ENCODE measurements at places on chromosomes 11 and 22.

DNA sequence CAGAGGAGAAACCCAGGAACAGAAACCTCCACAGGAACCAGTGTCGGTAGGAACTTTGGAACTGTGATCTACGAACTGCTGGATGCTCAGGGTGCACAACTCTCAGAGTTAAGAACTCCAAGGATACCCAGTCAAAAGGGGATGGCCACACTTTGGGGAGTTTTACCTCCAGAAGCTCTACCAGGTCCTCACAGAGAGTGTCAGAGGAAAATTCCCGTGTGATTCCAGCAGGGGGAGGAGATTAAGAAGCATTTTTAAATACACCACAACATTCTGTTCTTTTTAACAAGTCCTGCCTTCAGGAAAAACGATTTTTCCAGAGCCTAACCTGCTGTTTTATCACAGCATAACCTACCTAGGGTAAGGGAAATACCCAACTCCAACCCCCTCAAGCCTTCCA, 104.0 kb downstream of the SOX6 start:
- peak; percentile 16 for DNase-seq

GRCh38 chr22:50276143-50276542, 6.0 kb upstream of the MAPK11 start:
- DNase-seq: no peak

DNA sequence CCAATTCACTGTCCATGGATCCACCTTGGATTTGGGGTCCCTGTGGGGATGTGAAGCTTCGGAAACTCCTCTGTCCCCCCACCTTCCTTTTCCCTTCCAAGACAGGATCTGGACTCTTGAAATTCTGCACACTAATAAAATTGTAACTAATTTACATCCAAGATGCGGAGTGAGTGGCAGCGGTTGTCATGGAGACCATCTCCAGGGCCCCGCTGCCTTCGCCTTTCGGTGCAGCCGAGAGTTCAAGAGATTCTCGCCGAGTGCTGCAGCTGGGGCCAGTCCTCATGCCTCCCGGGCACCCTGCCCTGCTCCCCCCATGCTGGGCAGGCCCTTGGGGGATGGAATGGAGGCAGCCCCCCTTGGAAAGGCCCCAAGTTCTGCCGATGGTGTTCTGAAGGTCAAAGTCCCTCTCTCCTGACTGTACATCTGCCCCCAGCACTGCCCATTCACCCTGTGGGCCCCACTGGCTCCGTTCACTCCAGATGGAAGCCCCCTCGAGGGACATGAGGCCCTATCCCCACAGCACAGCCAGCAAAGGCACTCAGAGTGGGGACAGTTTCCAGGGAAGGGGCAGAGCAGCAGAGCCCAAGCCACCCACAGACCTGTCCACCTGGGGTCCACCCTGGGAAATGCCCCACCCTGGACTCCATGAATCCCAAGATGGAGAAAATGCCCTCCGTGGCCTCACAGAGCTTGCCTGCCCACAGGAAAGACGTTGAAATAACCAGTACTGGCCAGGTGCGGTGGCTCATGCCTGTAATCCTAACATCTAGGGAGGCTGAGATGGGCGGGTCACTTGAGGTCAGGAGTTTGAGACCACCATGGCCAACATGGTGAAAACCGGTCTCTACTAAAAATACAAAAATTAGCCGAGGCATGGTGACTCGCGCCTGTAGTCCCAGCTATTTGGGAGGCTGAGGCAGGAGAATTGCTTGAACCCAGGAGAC, 25.9 kb downstream of the IGLL1 start:
- no peak for DNase-seq

- DNase-seq: no peak
These were observed 13.6 kb downstream of the CD3E start for GRCh38 chr11:118318124-118318523.

- DNase-seq: peak; percentile 13
These were observed 27.2 kb upstream of the GLYATL1 start for GRCh38 chr11:58912124-58912523.

- no peak for DNase-seq
These were observed 106.1 kb downstream of the SLC1A2 start for GRCh38 chr11:35313066-35313759.

DNA sequence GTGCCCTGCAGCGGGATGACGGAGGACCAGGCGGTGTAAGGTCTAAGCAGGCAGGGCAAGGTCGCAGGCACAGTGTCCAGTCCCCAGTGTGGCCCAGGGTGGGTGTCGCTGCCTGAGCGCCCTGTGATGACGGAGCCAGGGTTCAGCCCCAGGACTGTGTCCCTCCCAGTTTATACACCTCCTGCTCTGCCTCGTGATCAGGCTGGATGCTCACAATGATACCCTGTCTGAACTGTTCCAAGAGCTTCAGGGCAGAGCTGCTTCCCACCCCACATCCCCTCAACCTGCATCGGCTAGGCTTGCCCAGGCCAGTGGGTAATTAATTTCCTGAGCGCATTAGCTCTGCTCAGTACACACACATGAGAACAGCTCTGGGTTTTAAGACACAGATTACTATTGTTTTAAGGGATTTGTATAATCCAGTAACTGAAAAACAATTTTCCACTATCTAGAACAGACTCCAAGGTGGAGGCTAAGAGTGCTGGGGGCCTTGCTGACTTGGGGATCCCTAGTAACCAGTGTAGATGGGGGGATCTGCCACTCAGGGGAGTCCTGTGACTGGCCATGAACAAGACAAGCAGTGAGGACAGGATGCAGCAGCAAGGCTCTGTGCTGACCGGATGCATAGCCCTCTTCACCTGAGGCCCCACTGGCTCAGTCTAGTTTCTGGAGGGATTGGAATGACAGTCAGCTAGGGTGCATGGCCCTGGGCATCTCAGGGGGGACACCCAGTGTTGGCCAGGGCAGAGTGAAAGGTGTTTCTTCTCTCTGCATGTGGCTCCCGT, 34.1 kb downstream of the GNAZ start:
- no peak for DNase-seq

DNA sequence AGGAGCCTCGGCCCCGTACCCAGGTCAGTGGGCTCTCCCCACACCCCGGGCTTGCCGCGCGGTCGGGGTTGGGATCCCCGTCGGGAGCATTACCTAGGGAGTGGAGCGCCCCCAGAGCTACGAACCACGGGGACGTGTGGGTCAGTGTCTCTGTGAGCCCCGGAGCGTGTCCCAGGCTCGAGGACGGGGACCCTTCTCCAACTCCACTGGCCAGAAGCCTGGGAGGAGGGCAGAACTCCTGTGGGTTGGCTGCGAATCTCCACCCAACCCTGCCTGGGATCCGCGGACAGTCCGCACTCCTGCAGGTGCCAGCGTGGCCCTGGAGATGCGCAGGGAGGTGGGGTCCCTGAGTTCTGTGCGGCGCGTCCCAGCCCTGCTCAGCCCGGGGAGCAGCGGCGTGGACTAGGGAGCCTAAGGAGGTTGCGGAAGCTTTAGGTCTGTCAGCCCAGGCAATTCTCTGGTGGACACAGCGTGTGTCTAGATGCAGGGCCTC, 346 bp downstream of the PPFIBP2 start:
- DNase-seq: no peak

- DNase-seq: no peak
These were observed 31.7 kb downstream of the ADAMTS15 start for GRCh38 chr11:130480186-130480585.

GRCh38 chr11:104819603-104820002, 78.7 kb downstream of the CASP12 start:
- no peak for DNase-seq

- no peak for DNase-seq
These were observed 3.4 kb downstream of the LRRC51 start for GRCh38 chr11:72084076-72084475.

GRCh38 chr11:96647621-96648020, 257.8 kb downstream of the JRKL start:
- DNase-seq: no peak

All from HFFc6 (cell line).